ENCODE measurements at places on chromosomes 13 and 19. TPM values are rescaled to one million over a fixed set of nuclear protein-coding genes. Genes with fewer than 3 reads are reported as not detected.

DNA sequence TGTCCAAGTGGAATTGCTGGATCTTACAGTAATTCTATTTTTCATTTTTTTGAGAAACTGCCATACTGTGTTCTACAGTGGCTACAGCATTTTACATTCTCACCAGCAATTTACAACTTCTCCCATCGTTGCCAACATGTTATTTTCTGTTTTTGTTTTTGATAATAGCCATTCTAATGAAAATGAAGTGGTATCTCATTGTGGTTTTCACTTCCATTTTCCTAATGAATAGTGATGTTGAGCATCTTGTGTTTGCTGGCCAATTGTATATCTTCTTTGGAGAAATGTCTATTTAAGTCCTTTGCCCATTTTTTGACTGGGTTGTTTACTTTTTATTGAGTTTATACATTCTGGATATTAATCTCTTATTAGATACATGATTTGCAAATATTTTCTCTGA, 38.6 kb downstream of the KCNRG start:
- no peak for DNase-seq
- no peak overlapping the region for H3K27ac ChIP-seq
- H3K36me3 ChIP-seq: peaks cover 7% of the 10 kb centered on the region
- H3K4me1 ChIP-seq: no peaks in the 10 kb centered on the region
- no peak overlapping the region for H3K4me3 ChIP-seq

The ZBTB32 gene
- 4.1 TPM for total RNA-seq

The HPN gene
- not detected for total RNA-seq

DNA sequence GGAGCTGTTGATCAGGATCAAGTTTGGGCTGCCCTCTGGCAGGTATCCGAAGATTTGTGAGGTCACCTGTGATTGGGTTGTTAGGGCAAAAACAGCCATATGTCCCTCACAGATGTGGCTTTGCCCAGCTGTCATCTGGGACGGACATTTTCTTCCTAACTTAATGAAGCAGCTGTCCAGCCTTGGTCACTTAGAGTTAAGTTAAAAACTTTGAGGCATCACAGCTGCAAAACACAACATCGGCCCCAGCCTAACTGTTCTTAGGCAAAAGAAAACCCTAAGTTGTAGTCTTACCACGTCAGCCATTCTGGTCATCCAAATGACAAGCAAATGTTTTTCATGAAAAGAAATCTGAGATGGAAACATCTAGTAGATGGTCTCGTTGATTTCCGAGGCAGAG, 318.4 kb downstream of the DCLK1 start:
- H3K4me1 ChIP-seq: no peaks in the 10 kb centered on the region
- no peaks in the 10 kb centered on the region for H3K36me3 ChIP-seq
- H3K27me3 ChIP-seq: no peaks in the 10 kb centered on the region
- H3K4me3 ChIP-seq: no peak overlapping the region
- no peak for DNase-seq

The AP1M2 gene
- not detected for total RNA-seq

DNA sequence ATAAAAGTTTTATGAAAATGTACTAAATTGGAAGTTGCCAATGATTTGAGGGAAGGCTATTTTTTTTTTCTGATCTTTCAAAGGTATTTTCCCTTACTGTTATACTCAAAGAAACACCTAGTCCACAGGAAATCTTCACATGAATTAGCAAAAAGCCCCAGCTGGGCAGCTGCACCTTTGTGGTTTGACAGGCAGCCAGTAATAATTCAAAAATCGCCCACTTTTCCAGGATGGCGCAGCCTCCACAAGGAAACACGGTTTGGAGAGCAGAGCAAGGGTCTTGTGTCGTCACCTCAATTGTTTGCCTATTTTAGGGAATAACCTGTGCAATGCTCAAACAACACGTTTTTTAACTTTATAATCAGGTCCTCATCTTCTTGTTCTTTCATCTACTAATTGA, 324.9 kb upstream of the GPC6 start:
- no peak overlapping the region for H3K4me3 ChIP-seq
- DNase-seq: no peak
- H3K27ac ChIP-seq: no peak overlapping the region
- no peaks in the 10 kb centered on the region for H3K27me3 ChIP-seq

GRCh38 chr13:67630640-67631039, 400.5 kb upstream of the PCDH9 start:
- DNase-seq: no peak
- H3K27ac ChIP-seq: no peak overlapping the region
- H3K27me3 ChIP-seq: no peaks in the 10 kb centered on the region
- no peaks in the 10 kb centered on the region for H3K4me1 ChIP-seq
- no peaks in the 10 kb centered on the region for H3K36me3 ChIP-seq
- no peak overlapping the region for H3K4me3 ChIP-seq

DNA sequence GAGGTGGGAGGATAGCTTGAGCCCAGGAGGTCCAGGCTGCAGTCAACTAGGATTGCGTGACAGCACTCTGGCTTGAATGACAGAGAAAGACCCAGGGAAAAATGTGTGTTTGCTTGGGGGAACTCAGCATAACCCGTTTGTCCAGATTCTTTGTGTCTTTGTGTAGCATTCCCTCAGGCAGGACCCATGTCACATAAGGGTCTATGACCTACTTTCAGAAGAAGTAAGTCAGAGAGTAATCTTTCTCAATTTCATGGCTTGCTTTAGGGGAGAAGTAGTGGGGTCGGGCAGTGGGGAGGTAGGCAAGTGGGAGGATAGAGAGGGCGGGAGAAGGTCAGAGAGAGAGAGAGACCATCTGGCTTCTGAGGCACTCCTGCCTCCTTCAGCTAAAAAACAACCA, 11.9 kb upstream of the PSPC1 start:
- DNase-seq: no peak
- no peak overlapping the region for H3K27ac ChIP-seq
- H3K36me3 ChIP-seq: no peaks in the 10 kb centered on the region
- no peaks in the 10 kb centered on the region for H3K27me3 ChIP-seq
- H3K4me1 ChIP-seq: no peaks in the 10 kb centered on the region

DNA sequence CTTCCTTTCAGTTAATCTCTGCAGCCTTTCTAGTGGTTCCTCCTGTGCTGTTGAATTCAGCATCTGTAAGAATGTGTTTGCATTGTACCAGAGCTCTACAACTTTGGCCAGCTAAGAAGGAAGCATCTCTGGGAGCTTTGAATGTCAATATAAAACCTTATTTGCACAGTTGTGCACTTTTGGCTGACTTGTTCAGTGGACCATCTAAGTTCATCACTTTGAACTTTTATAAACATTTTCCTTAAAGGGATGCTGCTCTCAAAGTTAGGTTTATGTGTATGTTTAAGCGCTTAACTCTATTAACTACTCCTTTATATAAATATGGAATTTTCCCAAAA, 15.6 kb downstream of the POLR1D start:
- no peak overlapping the region for H3K4me3 ChIP-seq
- no peak overlapping the region for H3K27ac ChIP-seq
- peaks cover 8% of the 10 kb centered on the region for H3K36me3 ChIP-seq
- no peak for DNase-seq
- no peaks in the 10 kb centered on the region for H3K27me3 ChIP-seq

The TMEM145 gene
- total RNA-seq: not detected

GRCh38 chr13:43475140-43475539, 311.6 kb downstream of the ENOX1 start:
- no peak overlapping the region for H3K4me3 ChIP-seq
- no peak overlapping the region for H3K27ac ChIP-seq
- H3K4me1 ChIP-seq: no peaks in the 10 kb centered on the region
- H3K36me3 ChIP-seq: no peaks in the 10 kb centered on the region
- no peak for DNase-seq
- H3K27me3 ChIP-seq: no peaks in the 10 kb centered on the region

The IGFL3 gene
- not detected for total RNA-seq

Measured in T-cell (primary cell).